B cell (primary cell): ENCODE measurements at places on chromosomes 4 and X. TPM values are rescaled to one million over a fixed set of nuclear protein-coding genes. Genes with fewer than 3 reads are reported as not detected.

Gene MAGEC2
- total RNA-seq = not detected in 2 replicates

Gene RBMX2
- total RNA-seq = 25.2 TPM in 2 replicates

Gene HSPA4L
- not detected in 2 replicates for total RNA-seq

Gene FGFBP2
- 0.59 TPM in 1 of 2 replicates, not detected in the other for total RNA-seq

- no peak for DNase-seq
Measured at GRCh38 chr4:90852237-90852636, 725.0 kb downstream of the CCSER1 start.

Gene GPR50
- total RNA-seq = not detected in 2 replicates

Gene RGN
- 0.25 and 0.39 TPM in 2 replicates for total RNA-seq

DNA sequence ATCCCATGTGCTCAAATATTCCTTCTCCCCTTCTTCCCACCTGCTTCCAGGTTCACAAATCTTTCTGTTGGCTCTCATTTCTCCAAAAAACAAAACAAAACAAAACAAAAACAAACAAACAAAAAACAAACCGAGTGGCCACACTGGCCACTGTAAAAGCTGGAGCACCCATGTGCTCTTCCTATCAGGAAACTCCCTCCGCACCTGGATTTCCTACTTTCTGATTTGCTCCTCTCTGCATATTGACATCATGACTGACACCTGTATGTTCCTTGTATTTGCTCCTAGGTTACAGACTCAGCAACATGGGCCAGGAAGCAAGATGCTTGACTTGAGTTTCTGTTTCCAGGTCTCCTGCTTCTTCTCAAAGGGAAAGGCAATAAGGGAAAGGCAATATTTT is 258.8 kb downstream of the GPC3 start:
- no peak for DNase-seq

DNA sequence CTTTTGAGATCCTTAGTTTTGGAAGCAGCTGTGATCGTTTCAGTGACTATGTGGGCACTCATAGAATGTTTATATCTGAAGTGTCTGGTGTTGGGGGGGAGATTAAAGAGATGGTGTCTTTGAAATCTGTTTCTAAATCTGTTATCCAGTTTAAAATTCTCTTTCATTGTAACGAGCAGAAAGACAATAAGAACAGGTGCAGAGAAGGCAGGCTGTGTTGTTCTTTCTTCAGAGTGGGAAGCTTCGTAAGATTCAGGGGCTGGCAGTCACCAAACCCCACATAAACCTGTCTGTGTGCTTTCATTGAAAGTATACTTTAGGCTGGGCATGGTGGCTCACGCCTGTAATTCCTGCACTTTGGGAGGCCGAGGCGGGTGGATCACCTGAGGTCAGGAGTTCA is 16.3 kb upstream of the DHRSX start:
- no peak for DNase-seq

- no peak for DNase-seq
Measured at GRCh38 chr4:110172972-110173371, 25.4 kb downstream of the ELOVL6 start.

Gene LPAR4
- total RNA-seq = 0.12 TPM in 1 of 2 replicates, not detected in the other

- DNase-seq = peak; percentile 22
Measured at GRCh38 chr4:51906167-51906958, 63.4 kb downstream of the DCUN1D4 start.

- no peak for DNase-seq
Measured at GRCh38 chrX:44651358-44651757, 108.7 kb upstream of the FUNDC1 start.

GRCh38 chr4:86326400-86326799 is 33.5 kb downstream of the MAPK10 start:
- no peak for DNase-seq

DNA sequence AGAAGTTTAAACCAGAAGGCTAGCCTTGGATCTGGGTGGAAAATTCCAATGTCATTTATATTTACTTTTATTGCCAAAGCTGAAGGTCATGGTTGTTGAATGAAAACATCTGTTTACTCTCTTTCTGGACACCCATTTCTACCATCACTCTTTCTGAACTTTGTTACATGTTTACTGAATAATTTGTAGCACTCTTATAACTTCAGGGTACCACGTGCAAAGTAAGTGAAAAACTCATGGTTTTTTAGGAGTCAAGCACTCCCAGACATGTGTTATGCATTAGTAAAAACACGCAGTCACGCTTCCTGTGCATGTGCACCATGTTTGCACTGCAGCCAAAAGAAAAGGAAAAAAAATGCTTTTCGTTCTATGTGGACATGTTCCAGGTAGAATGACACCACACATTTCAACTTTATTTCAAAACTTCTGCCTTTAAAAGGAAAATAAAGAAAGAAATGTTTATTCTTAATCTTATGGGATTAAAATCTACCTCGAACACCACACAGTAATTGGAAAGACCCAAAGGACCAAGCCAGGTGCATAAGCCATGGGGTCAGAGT is 31.4 kb upstream of the ADH1C start:
- no peak for DNase-seq

DNA sequence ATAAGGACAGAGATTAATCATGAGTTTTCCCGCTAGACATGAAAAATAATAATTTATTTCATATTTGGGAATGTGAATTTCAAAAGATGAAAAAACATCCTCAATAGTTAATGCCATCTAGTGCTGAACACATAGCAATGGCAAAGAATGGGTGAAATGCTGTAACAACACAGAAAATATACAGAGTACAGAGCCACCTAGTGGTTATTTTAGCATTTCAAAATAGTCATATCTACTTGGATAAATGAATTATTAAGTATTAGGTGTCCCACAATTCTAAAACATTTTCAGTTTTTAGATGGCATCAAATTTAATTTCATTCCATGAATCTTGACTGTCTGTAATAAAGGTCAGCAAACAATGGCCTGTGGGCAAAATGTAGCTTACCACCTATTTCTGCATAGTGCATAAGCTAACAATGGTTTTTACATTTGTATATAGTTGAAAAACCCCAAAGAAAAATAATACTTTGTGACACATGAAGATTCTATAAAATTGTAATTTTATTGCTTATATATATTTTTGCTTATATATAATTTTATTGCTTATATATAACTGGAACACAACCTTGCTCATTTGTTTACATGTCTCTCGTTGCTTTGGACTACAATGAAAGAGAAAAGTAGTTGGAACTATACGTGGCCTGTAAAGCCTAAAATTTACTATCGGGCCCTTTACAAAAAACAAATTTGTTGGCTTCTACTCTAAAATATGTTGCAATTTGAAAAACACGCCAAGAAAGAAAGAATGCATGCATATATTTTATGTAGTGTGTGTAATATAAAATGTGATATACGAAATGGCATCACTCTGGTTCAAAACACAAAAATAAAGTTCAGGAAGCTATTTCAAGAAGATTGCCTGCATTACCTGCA is 99.1 kb upstream of the FAM47C start:
- no peak for DNase-seq
